Renal cortex interstitium (tissue), 15 donors: ENCODE measurements at places on chromosomes 12 and 14.

DNA sequence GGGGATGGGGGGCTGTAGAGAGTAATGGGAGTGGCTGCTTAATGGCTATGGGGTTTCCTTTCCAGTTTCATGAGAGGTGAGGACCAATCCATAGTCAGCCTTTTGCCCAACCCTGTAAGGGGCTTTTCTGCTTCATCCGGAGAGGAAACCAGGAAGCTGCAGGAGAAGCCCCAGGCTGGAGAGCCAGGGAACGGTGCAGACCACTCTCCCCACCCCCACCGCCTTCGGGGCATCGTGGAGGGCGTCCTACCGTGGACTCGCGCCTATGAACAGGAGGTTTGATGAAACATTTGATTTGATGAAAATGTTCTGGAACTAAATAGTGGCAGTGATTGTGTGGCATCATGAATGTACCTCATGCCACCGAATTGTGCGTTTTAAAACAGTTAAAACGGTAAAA is 204.3 kb upstream of the DIO3 start:
- no peak for DNase-seq

DNA sequence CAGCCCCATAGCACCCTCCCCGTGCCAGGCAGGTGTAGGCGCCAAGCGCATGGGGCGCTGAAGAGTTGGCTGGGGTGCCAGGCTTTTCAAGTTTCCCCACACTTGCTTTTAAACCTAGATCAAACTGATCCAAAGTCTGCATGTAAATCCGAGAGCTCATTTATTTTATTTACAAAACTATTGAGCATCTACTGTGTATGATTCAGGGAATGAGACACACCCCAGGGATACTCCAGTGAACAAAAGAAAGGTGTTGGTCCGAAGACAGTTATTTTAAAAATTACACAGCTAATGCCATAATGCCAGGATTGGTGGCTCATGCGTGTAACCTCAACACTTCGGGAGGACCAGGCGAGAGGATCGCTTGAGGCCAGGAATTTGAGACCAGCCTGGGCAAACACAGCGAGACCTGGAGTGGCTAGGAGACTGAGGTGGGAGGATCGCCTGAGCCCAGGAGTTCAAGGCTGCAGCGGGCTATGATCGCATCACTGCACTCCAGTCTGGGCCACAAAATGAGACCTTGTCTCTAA is 780 bp upstream of the SLC41A2 start:
- DNase-seq = no peak

DNA sequence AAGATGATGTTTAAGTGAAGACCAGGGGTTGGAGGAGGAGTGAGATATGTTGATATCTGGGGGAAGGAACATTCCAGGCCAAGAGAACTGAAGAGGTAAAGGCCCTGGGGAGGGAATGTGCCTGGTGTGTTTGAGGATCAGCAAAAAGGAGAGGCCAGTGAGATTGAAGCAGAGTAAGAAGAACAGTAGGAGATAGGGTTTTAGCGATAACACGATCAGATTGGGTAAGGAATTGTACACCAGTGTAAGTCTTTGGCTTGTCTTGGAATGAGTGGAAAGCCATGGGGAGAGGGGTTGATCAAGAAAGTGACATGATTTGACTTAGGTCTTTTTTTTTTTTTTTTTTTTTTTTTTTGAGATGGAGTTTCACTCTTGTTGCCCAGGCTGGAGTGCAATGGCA is 4.8 kb downstream of the TROAP start:
- DNase-seq = no peak

DNA sequence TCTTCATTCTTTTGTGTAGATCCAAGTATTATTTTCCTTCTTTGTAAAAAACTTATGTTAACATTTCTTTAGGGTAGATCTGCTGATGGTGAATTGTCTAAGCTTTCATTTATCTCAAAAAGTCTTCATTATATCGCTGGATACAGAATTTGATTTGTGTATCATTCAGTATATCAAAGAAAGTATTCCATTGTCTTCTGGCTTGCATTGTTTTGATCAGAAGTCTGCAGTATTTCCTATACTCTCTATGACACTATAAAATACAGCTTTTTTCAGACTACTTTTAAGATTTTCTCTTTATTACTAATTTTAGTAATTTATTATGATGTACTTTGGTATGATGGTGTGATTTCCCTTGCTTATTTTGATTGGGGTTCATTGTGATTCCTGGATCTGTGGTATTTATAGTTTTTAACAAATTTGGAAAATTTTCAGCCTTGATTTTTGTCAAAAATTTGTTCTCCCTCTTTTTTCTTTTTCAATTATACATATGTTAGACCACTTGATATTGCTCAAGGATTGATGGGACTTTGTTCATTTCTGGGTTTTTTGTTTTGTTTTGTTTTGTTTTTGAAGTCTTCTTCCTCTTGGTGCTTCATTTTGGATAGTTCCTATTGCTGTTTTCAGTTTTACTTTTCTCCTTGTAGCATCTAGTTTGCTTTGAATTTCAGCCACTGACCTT is 176.5 kb downstream of the ZFP36L1 start:
- DNase-seq = no peak

GRCh38 chr14:67556671-67557070 is 23.6 kb downstream of the PLEKHH1 start:
- no peak for DNase-seq

GRCh38 chr14:67722293-67722692 is 20.6 kb downstream of the RDH12 start:
- no peak for DNase-seq

DNA sequence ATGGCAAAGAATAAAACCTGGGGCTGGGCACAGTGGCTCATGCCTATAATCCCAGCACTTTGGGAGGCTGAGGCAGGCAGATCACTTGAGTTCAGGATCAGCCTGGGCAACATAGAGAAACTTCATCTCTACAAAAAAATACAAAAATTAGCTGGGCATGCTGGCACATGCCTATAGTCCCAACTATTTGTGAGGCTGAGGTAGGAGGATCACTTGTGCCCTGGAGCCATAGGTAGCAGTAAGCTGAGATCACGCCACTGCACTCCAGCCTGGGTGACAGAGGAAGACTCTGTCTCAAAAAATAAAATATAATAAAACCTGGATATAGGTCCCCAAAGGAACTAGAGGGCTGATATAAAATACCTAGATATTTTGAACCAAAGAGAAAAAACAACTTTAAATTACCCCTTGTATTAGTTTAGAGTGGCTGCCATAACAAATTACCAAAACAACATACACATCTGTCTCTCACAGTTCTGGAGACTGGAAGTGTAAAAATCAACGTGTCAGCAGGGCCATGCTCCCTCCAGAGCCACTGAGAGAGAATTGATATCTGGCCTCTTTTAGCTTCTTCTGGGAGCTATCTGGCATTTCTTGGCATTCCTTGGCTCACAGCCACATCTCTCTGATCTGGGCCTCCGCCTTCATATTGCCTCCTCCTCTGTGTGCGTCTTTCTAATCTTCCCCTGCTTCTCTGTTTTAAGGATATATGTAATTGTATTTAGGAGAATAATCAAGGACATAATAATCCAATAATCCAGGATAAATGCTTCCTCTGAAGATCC is 47.9 kb upstream of the ATF7IP start:
- DNase-seq = no peak

GRCh38 chr12:65606008-65606766 is 218.1 kb upstream of the HMGA2 start:
- DNase-seq = no peak

- no peak for DNase-seq
These were observed 5.5 kb downstream of the LUM start for GRCh38 chr12:91105807-91106206.

DNA sequence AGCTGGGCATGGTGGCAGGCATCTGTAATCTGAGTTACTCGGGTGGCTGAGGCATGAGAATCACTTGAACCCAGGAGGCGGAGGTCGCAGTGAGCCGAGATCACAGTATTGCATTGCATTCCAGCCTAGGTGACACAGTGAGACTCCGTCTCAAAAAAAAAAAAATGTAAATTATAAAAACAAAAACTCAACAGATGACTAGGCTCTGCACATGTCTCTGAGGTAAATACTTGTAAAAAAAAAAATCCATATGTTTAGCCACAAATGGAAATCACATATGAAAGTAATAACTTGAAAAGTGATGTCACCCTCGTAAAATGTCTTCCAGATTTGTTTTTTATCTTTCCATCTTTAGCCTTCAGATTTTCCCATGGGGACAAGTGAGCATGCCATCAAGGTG is 85.0 kb downstream of the KICS2 start:
- DNase-seq = no peak

DNA sequence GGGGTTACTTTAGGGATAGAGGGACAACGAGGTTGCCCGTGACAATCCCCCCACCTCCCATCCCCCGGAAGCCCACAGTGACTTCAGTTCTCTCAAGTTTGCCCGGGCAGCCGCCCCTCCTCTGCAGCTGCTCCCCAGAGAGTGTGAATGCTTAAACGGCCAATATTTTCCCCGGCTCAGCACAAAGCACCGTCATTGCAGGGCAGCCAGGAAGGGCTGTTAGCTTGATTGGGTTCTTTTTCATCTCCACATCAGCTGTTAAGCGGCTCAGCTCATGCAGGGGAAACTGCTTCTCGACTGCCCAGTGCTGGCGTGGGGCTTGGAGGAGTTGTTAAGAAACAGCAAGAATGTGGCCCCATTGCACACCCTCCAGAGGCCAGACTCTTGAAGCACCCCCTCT is 120.5 kb upstream of the NCOR2 start:
- DNase-seq = no peak

DNA sequence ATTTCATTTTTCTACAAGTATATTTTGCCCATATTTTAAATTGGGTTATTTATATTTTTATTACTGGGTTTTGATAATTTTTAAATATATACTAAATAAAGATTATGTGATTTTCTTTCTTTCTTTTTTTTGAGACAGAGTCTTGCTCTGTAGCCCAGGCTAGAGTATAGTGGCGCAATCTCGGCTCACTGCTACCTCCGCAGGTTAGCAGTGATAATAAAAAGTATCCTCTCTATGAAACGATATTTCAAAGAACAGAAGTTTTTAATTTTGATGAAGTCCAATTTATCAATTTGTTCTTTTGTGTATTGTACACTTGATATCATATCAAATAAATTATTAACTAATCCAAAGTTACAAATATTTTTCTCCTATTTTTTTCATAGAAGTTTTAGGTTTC is 47.2 kb upstream of the LDHB start:
- no peak for DNase-seq

- peak; percentile 59 for DNase-seq
These were observed 74.8 kb upstream of the CHST11 start for GRCh38 chr12:104381731-104382480.

GRCh38 chr12:96743606-96744005 is 163.5 kb upstream of the NEDD1 start:
- peak; percentile 20 for DNase-seq

DNA sequence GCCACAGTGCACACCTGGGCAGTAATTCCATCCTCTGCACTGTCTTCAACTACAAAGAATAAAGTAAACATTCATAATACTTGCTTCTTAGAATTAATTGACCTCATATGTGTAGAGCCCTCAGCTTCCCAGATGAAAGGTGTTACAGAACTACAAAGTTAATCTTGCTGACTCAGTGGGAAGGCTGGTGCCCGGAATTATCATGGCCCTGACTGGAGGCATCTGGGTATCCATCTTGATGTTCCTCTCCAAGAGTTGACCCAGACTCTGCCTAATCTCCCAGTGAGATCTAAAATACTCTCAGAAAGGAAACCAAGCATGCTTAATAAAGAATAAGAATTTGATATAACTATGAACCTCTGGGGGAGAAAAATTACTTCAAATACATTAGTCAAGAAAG is 147.0 kb upstream of the ARID2 start:
- DNase-seq = no peak

- DNase-seq = peak; percentile 60
These were observed 15.4 kb upstream of the CARMIL3 start for GRCh38 chr14:24036169-24036962.

GRCh38 chr12:66144791-66145754 is 14.5 kb upstream of the LLPH start:
- no peak for DNase-seq

- no peak for DNase-seq
These were observed 4.4 kb downstream of the KLC1 start for GRCh38 chr14:103633391-103633790.

DNA sequence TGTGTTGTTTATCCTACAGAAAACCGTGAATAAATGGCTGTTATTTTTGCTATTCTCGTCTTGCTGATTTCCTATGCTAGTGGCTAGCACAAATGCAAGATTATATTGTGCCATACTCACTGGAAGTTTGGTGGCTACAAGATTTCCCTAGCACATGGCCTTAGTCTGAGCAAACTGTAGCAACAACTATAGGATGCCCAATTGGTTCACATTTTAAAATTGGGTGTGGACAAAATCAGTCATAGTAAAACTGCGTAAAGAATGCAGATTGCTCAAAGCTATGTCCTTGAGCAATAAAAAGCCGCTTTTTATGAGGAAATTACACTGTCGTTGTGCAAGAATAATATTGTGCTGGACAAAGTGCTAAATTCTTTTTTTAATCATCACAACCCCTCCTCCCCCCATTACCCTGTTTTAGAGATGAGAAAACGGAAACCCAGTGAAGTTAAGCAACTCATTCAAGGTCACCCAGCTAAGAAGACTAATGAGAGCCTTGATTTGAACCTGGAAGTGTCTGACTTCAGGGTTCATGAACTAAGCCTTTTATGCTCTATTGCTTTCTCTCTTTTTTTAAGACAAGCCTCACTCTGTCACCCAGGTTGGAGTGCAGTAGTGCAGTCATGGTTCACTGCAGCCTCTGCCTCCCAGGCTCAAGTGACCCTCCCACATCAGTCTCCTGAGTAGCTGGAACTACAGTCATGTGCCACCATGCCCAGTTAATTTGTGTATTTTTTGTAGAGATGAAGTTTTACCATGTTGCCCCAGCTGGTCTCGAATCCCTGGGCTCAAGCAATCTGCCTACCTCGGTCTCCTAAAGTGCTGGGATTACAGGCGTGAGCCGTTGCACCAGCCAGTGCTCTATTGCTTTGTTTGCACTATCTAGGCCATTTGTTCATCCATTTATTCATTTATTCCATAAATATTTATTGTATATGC is 73.6 kb downstream of the SRGAP1 start:
- peak; percentile 40 for DNase-seq

- DNase-seq = no peak
These were observed 41.9 kb downstream of the TTC7B start for GRCh38 chr14:90774316-90774715.

GRCh38 chr14:56895154-56895553 is 84.9 kb upstream of the OTX2 start:
- DNase-seq = no peak

GRCh38 chr12:115185506-115185905 is 501.5 kb upstream of the TBX3 start:
- DNase-seq = no peak

DNA sequence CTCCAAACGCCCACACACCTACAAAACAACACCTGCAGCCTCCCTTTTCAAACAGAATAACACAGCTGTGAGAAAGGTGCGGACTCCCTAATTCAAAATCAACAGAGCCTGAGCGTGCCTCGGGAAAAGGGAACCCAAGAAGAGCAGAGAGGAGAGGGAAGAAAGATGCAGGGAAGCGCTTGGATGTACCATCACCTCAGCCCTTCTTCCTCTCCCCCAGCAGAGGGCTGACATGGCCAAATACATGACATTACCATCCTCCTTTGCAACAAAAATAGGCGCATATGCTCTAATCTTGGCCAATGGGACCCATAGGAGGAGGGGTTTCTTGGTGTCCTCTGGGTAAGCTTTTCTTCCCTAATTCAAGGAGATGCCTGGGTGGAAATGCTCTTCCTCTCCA is 78.0 kb downstream of the CPSF2 start:
- DNase-seq = no peak

- no peak for DNase-seq
These were observed 32.0 kb upstream of the LMNTD1 start for GRCh38 chr12:25585021-25585523.
